HCT116 (cell line): ENCODE measurements at places on chromosomes 1 and 21. TPM values are rescaled to one million over a fixed set of nuclear protein-coding genes. Genes with fewer than 3 reads are reported as not detected.

DNA sequence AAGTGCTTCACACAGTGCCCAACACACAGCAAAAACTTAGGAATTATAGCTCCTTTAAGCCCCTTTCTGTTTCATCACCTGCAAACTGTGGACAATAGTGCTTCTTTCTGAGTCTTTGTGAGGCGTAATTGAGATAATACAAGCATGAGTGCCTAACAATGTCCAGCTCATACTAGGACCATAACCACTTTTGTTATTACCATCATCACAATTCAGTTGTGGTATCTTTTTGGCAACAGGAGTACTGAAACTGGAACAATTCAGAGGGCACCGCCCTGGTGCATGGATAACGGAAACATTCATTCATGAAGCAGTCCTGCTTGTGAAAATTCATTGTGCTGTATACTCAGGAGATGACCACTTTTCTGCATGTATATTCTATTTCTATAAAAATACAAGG lies 18.2 kb downstream of the DNAJC11 start:
- DNase-seq, result no peak

DNA sequence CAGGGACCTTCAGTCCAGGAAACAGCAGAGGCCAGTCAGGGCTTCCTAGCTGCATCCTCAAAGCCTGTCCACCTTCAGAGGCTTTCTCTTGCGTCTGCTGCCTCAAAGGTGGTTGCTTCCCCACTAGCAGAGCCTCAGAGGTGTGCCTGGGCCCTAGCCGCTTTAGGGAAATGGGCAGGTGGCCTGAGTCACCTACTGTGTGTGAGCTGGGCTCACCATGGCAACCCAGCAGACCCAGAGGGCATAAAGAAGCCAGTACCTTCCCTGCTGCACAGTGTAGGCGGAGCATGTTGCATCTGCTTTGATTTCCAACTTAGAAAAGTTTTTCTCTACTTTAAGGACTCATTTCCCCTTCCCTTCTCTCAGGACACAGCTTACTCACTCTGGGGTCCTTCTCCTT lies 12.5 kb downstream of the SLC9A1 start:
- no peak for DNase-seq

DNA sequence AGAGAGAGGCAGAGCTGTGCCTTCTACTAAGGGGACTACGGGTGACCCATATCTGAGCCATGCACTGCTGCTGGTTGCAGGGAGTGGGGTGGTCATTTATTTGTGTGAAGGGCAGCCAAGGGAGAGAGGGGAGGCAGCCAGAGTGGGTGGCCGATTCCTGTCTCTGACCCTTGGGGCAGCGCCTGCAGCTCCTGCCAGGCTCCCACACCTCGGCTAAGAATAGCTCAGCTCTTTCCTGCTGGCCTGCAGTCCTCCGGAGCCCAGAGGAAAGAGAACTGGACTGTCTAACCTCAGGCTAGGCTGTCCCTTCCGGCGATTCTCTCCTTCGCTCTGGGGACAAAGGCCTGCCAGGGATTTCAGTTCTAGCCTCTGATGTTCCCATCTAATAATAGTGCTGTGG lies 11.6 kb upstream of the CD34 start:
- DNase-seq, result no peak

DNA sequence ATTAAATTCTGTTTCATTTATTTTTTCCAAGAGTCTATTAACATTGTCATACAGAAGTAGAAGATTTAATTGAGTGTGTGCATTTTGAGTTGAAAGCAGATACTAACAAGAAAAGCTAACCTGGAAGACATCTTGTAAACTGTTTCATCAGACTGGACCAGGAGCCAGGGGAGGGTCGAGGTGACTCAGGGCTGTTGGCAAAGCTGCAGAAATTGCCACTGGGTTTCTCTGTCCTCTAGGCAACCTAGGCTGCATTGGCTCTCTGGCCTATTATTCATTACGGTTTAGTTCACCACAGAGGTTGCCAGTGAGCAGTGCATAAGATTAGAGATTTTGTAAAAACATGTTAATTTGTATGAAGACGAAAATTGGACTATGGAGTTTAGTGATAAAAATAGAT lies 27.5 kb downstream of the ERG start:
- DNase-seq, result no peak

- no peak for DNase-seq
These were observed 1388.1 kb downstream of the AMY1C start for GRCh38 chr1:105137543-105138457.

- DNase-seq, result no peak
These were observed 1034.1 kb upstream of the PRMT6 start for GRCh38 chr1:106022312-106022902.

Gene TMPRSS15
- not detected for total RNA-seq

Gene C8A
- total RNA-seq, result 0.10 TPM

Gene MUL1
- total RNA-seq, result 24.7 TPM

Gene ANKRD34A
- total RNA-seq, result 1.1 TPM

Gene CFAP107
- not detected for total RNA-seq

Gene SLC22A15
- total RNA-seq, result 3.1 TPM
